Substantia nigra (tissue), 51 donors: ENCODE measurements at places on chromosomes 1 and 21.

GRCh38 chr1:234108921-234109320 lies 204.4 kb downstream of the SLC35F3 start:
- DNase-seq: no peak

- DNase-seq: no peak
Measured at GRCh38 chr1:27596986-27597385, 7.0 kb downstream of the AHDC1 start.

GRCh38 chr1:94640125-94640524 lies 98.6 kb upstream of the F3 start:
- no peak for DNase-seq

- DNase-seq: no peak
Measured at GRCh38 chr1:21691739-21692138, 22.6 kb upstream of the RAP1GAP start.

DNA sequence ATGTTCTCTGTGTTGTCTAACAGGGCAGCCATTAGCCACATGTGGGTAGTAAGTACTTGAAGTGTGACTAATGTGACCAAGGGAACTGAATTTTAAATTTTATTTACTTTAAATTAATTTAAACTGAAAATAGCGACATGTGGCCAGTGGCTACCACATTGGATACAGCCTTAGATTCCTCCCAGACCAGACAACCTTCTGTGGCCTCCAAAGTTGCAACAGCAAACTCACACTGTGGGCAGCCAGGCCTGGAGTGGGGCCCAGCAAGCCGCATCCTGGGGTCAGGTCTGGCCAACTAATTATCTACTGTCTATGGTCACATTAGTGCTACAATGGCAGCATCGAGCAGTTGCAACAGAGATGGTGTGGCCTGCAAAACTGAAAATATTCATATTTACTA lies 11.7 kb downstream of the EIF2D start:
- no peak for DNase-seq
